ENCODE measurements at places on chromosomes 5 and 9.

DNA sequence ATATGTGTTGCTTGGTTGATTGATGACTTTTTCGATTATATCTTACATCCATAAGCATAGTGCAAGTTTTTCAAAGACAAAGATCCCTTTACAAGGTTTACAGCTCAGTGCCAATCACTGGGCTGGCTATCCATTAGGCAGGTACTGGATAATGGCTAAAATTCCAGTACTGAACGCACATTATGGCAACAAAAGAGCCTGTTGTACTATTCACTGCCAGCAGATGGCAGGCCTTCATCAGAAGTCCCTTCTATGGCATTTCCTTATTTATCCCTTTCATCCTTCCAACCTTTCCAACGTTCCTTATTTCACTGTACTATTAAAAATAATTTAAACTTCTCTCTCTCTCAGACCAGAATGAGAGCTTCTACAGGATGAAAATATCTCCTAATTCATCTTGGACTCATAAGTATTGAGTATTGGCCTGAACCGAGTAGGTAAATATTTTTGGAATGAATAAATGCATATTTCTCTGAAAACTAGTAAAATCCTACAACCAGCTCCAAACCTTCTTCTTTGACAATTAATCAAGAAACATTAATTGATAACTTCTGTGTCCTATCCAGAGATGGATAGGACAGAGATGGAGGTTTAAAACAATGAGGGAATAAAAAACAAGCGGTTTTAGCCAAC lies 6.7 kb upstream of the WNT8A start:
- DNase-seq: no peak

DNA sequence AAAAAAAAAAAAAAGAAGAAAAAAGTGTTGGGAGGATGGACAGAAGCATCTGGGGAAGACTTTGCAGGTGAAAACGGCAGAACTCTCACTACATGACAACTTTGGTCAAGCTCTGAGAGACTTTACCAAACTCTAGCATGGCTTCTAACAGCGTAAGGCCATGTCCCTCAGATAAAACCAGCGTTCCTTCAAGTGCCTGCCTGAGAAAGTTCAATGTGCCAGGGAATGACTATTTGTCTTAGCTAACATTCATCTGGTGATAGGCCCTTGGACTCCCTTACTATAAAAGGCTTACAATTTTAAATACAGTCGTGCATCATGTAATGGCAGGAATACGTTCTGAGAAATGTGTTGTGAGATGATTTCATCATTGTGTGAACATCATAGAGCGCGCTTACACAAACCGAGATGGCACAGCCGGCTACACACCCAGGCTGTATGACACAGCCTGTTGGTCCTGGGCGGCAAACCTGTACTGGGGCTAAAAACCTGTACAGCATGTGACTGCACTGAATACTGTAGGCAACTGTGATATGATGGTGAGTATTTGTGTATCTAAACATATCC lies 14.9 kb upstream of the ZFP62 start:
- no peak for DNase-seq

- no peak for DNase-seq
Measured at GRCh38 chr5:3843706-3844105, 248.1 kb downstream of the IRX1 start.

DNA sequence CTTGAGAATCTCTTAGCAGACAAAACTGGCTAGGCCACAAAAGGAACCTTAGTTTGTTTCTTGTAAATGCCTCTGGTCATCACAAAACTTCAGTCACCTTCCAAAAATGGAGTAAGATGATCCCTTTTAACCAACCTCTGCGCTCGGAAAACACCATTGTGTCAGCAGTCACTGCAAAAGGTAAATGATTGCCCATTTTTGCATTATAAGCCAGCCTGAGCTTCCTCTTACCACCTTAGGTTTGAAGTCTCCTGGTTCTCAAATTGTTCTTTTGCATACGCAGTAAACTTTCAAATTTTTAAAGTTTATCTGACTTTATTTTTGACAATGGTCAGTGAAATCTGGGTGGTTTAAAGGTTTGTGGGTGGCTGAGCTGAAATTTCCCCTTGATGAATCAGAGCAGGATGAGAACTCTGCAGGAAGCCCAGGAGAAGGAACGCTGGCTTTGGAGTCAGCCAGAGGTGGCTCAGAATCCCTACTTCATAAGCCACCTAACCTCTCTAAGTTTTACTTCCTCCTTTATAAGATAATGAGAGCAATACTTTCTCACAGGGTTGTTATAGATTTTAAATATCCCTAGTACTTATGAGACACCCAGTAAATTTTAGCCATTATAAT lies 131.4 kb downstream of the MED10 start:
- DNase-seq: no peak

GRCh38 chr9:33295571-33295970 lies 5.3 kb downstream of the NFX1 start:
- no peak for DNase-seq

Data from BJ (cell line).